ENCODE measurements at places on chromosomes 6 and 20.

DNA sequence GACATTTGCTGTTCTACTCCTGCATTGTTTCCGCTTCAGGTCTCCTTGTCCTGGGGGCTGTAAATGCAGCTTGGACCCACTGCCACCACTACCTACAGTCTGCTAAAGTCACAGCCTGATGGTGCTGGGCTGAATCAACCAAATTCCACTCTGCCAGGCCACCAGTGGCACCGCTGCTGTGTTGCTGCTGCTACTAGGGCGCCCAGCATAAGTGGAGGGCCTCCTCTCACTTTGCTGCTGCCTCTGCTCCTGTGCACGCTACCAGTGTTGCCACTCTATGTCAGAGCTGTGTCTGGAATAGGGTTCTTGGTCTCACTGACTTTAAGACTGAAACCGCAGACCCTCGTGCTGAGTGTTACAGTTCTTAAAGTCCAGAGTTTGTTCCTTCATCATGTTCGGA is 1.4 kb upstream of the SSR1 start:
- no peak for DNase-seq
- H3K36me3 ChIP-seq, result peaks cover 17% of the 10 kb centered on the region
- no peaks in the 10 kb centered on the region for H3K27me3 ChIP-seq
- peaks cover 31% of the 10 kb centered on the region for H3K4me1 ChIP-seq
- H3K27ac ChIP-seq, result peak overlapping the region; percentile 18

GRCh38 chr6:36631326-36632011 is 37.3 kb downstream of the SRSF3 start:
- H3K36me3 ChIP-seq, result no peaks in the 10 kb centered on the region
- no peak overlapping the region for H3K27ac ChIP-seq
- H3K27me3 ChIP-seq, result no peaks in the 10 kb centered on the region
- no peak overlapping the region for H3K4me3 ChIP-seq
- no peaks in the 10 kb centered on the region for H3K4me1 ChIP-seq
- DNase-seq, result no peak

- peak; percentile 26 for DNase-seq
- no peaks in the 10 kb centered on the region for H3K36me3 ChIP-seq
- no peak overlapping the region for H3K4me3 ChIP-seq
- no peaks in the 10 kb centered on the region for H3K27me3 ChIP-seq
- peaks cover 8% of the 10 kb centered on the region for H3K4me1 ChIP-seq
Measured at GRCh38 chr6:157456524-157456829, 75.5 kb downstream of the ZDHHC14 start.

GRCh38 chr6:156250593-156250992 is 526.6 kb upstream of the ARID1B start:
- H3K27me3 ChIP-seq, result no peaks in the 10 kb centered on the region
- DNase-seq, result no peak
- H3K4me1 ChIP-seq, result no peaks in the 10 kb centered on the region
- H3K27ac ChIP-seq, result no peak overlapping the region

- H3K27me3 ChIP-seq, result no peaks in the 10 kb centered on the region
- no peak overlapping the region for H3K4me3 ChIP-seq
- H3K36me3 ChIP-seq, result no peaks in the 10 kb centered on the region
- no peaks in the 10 kb centered on the region for H3K4me1 ChIP-seq
Measured at GRCh38 chr6:117074672-117075071, 190.7 kb upstream of the VGLL2 start.

- H3K27me3 ChIP-seq, result no peaks in the 10 kb centered on the region
- H3K36me3 ChIP-seq, result no peaks in the 10 kb centered on the region
- no peak overlapping the region for H3K4me3 ChIP-seq
Measured at GRCh38 chr20:13995841-13996240, 525 bp downstream of the MACROD2 start.

GRCh38 chr6:163923658-163924411 is 509.3 kb downstream of the QKI start:
- H3K27ac ChIP-seq, result no peak overlapping the region
- H3K27me3 ChIP-seq, result no peaks in the 10 kb centered on the region
- DNase-seq, result no peak
- H3K36me3 ChIP-seq, result no peaks in the 10 kb centered on the region

GRCh38 chr6:26222571-26222970 is 135.3 kb downstream of the HFE start:
- H3K27ac ChIP-seq, result peak overlapping the region; percentile 99
- H3K4me3 ChIP-seq, result peak overlapping the region; percentile 60
- H3K4me1 ChIP-seq, result peaks cover 66% of the 10 kb centered on the region
- peak; percentile 76 for DNase-seq
- H3K36me3 ChIP-seq, result peaks cover 11% of the 10 kb centered on the region

GRCh38 chr6:159473475-159474263 is 219.4 kb downstream of the SOD2 start:
- H3K36me3 ChIP-seq, result no peaks in the 10 kb centered on the region
- H3K27ac ChIP-seq, result no peak overlapping the region
- DNase-seq, result no peak
- no peaks in the 10 kb centered on the region for H3K4me1 ChIP-seq

DNA sequence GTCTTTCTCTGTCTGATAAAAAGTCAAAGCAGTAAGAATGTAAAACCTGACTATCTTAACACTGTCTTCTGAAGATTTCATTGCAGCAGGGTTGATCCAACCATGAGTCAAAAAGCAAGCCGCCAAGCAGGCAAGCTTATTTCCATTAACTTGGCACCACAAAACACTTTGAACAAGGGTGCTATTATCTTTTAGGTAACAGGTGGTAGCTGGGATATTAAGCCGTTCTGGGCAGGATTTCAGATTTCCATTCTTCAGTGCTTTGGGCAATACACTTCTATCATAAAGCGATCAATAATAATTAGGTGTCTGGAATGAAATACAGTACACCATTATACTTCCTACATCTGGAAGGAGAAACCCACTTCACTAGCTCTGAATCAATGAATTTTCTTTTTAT is 181.9 kb downstream of the TBC1D7 start:
- no peaks in the 10 kb centered on the region for H3K36me3 ChIP-seq
- no peak overlapping the region for H3K4me3 ChIP-seq
- H3K4me1 ChIP-seq, result no peaks in the 10 kb centered on the region
- no peak for DNase-seq
- H3K27ac ChIP-seq, result no peak overlapping the region

DNA sequence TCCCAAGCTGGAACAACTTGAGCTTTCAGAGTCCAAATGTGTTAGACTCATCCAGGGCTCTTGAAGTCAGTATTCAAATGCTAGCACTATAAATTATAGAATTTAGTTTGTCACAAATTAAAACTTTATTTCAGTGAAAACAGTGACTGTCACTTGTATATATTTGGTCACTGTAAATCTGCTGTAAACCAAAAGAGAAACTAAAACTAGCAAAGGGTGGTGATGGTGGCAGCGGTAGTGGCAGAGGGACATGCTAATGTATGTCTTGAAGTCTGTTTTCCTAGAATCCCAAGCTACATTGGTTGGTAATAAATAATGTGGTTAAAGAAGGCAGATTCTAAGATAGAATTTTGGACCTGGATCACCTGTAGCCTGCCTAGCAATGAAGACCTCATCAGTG is 140.4 kb upstream of the CENPW start:
- H3K4me1 ChIP-seq, result no peaks in the 10 kb centered on the region
- no peak overlapping the region for H3K4me3 ChIP-seq

- no peaks in the 10 kb centered on the region for H3K27me3 ChIP-seq
- no peak overlapping the region for H3K27ac ChIP-seq
- no peak overlapping the region for H3K4me3 ChIP-seq
Measured at GRCh38 chr20:33419140-33419974, 18.0 kb upstream of the CDK5RAP1 start.

GRCh38 chr6:26285143-26286134 is 79.6 kb upstream of the BTN3A2 start:
- peak overlapping the region; percentile 100 for H3K27ac ChIP-seq
- H3K27me3 ChIP-seq, result no peaks in the 10 kb centered on the region
- peak overlapping the region; percentile 54 for H3K4me3 ChIP-seq
- H3K4me1 ChIP-seq, result peaks cover 45% of the 10 kb centered on the region
- DNase-seq, result peak; percentile 99
- H3K36me3 ChIP-seq, result peaks cover 8% of the 10 kb centered on the region

DNA sequence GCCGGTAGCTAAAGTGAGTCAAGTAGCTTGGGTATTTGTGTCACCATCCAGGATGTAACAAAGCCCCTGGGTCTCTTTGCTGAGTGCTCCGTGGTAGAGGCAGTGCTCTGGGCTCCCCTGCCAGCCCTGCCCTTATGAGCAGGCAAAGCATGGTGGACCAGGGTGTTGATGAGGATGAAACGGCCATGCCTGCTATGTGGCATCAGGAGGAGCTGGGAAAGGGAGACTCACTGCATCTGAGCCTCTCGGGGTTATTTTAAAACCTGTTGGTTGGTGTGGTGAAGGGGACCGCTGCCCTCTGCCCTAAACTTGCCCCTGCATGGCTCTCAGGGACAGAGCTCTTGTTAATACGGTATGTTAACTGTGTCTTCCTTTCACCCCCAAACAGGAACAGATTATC is 143.1 kb downstream of the DTNBP1 start:
- peaks cover 90% of the 10 kb centered on the region for H3K36me3 ChIP-seq
- H3K27me3 ChIP-seq, result no peaks in the 10 kb centered on the region
- no peak overlapping the region for H3K27ac ChIP-seq
- no peak overlapping the region for H3K4me3 ChIP-seq
- no peak for DNase-seq

DNA sequence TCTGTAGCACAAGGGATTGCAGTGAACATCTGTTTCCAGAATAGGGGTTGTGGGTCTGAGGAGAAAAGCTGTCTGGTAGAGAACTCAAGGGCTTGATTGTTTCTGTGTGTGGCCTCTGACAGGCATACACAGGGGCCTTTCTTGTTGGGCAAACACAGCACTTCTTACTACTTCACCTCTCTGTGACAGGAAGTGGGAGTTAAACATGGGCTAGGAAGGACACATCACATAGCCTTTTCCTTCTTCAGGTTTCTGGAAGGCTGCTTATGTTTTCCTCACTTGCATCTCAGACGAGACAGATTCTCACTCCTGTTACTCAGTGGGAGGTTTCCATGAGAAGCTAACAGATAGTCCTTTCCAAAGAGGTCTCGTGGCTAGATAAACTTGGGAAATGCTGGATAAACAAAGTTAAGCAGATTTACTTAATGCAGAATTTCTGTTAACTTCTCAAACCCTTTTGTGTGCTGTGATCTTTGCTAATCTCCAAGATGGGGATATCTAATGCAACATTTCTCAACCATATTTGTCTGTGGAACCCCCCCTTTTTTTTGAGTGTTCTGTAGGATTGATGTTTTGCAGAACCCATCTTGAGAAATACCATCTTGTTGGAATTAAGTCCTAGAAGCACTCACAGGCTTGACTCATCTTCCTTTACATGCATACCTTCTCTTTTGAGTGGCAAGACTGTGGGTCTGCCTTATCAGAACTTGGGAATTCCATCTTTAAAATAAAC is 41.9 kb upstream of the RNF8 start:
- peaks cover 74% of the 10 kb centered on the region for H3K36me3 ChIP-seq
- no peaks in the 10 kb centered on the region for H3K27me3 ChIP-seq
- no peak overlapping the region for H3K4me3 ChIP-seq
- peaks cover 24% of the 10 kb centered on the region for H3K4me1 ChIP-seq
- peak overlapping the region; percentile 63 for H3K27ac ChIP-seq
- peak; percentile 37 for DNase-seq

DNA sequence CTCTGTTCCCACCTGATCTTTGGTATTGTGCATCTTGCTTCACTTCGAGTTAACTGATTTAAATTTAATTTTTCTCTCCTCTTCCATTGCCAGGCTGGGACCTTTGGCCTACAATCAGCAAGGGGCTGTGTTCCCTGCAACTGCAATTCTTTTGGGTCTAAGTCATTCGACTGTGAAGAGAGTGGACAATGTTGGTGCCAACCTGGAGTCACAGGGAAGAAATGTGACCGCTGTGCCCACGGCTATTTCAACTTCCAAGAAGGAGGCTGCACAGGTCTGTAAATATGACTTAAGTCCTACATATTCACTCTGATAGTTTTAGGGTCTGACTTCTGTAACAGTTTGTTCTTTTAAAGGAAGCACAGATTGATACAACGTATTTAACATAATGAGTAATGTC is 412.4 kb downstream of the ARHGAP18 start:
- no peak overlapping the region for H3K27ac ChIP-seq
- DNase-seq, result no peak
- no peaks in the 10 kb centered on the region for H3K36me3 ChIP-seq
- H3K4me1 ChIP-seq, result no peaks in the 10 kb centered on the region
- no peak overlapping the region for H3K4me3 ChIP-seq
- no peaks in the 10 kb centered on the region for H3K27me3 ChIP-seq

GRCh38 chr6:166988674-166989201 is 10.5 kb upstream of the CEP43 start:
- no peaks in the 10 kb centered on the region for H3K27me3 ChIP-seq
- no peak overlapping the region for H3K27ac ChIP-seq
- peaks cover 43% of the 10 kb centered on the region for H3K36me3 ChIP-seq
- no peak for DNase-seq

DNA sequence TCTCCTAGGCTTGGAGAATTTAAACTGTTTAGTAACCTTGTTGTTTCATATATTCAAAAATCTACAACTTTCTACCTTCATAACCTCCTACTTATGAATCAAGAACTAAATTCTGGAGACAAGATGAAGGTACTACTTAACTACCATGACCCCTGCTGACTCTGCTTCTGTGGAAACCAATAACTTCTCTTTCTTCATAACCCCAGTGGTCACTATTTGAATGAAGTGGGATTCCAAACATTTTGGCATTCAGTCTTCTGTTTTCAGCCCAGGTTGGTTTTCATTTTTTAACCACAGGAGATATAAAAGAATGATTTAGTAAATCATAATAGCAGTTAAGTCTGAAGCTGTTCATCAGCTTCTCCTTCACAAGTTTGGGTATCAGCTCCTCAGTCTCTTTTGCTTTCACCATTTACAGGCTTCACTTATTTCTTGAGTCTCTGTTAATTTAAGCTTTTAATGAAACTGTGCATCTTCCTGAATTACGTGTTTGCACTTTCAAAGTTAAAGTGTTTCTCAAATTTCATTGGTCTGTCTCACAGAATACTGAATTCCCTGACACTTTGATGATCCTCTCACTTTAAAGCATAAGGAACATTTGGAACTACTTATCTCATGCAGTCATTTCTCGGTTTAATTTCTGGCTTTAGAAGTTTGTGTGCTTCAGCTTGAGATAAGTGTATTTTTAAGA is 9.5 kb downstream of the SENP6 start:
- no peaks in the 10 kb centered on the region for H3K27me3 ChIP-seq
- no peaks in the 10 kb centered on the region for H3K36me3 ChIP-seq
- no peak for DNase-seq

DNA sequence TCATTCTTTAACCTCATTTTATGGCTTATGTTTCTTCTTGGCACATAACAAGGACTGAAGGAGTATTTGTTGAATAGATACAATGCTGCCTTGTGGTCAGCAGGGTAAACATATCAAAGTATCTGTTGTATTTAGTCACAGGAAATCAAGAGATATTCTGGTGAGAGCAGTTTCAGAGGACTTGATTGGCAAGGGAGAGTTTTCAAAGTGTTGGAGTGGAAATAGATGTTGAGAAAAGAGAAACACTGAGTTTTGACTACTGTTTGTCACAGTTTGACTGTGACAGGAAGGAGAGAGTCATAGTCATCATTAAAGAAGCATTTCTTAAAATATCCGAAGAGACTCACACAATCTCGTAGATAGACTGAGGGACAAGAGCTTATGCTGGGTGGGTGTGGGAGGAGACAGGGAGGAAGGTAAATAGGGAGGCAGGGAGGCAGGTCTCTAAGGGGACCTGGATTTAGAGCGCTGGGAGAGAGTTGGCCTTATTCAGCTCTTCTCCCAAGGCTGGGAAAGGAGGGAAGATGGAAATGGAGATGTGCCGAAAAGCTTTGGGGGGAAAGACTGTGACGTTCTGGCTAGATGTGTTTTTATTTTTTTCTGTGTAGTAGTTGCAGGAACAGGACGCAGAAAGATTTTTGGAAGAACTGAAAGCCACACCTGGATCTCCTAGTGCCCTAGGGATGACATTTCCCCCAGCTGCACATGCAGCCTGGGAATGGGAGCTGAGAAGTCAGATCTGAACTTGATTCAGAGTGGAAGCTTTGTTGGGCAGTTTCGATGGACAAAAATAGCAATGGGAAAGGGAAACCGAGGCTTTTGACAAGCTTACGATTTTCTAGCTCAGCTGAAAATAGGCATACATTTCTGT is 65.0 kb upstream of the IFNGR1 start:
- H3K4me3 ChIP-seq, result no peak overlapping the region
- H3K27ac ChIP-seq, result no peak overlapping the region
- DNase-seq, result no peak
- H3K36me3 ChIP-seq, result no peaks in the 10 kb centered on the region
- no peaks in the 10 kb centered on the region for H3K27me3 ChIP-seq
